ENCODE measurements at places on chromosomes 7 and 10.

DNA sequence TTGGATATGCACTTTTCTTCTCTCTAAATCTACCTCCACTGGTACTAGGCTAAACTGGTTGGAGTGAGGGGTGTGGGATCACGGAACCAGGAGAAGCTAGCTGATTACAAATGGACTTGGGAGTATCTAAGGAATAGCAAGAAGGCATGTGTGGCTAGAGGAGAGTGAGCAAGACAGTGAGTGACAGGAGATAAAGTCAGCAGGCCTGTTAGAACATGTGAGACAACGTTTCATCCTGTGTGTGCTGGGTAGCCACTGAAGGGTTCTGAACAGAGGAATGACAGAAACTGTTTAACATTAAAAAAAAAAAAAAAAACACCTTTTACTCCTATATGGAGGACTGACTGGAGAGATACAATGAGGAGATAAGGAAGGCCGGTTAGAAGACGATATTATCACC, 51.7 kb downstream of the ZNF438 start:
- no peak for DNase-seq

DNA sequence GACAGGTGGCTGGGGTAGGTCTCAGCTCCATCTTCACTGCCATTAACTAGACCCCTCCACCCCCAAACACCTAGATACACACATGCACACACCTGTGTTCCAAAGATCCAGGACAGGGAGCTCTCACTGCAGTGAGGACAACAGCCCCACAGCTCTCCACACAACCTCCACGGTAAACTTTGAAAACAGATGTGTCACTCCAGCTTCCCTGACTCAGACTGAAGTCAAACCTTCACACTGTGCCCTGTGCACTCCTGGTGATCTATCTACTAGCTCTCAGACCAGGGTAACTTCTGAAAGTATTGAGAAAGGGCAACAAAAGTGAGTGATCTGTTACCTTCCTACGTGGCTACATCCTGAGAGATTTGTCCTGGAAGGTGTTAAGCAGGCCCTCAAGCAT, 519.8 kb downstream of the XPNPEP1 start:
- DNase-seq: no peak

- DNase-seq: no peak
These were observed 100.9 kb downstream of the PODXL start for GRCh38 chr7:131455546-131455945.

DNA sequence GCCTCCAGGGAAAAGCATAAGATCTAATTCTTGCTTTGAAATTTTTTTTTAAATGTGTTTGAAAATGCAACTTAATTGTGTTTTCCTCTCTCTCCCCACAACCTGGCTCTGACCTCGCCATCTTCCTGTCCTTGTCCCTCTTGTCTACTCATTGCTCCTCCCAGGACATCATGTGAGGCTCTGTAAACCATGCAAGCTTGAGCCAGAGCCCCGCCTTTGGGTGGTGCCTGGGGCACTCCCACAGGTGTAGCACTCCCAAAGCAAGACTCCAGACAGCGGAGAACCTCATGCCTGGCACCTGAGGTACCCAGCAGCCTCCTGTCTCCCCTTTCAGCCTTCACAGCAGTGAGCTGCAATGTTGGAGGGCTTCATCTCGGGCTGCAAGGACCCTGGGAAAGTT, 9.8 kb upstream of the CDHR1 start:
- no peak for DNase-seq

- no peak for DNase-seq
These were observed 312.5 kb downstream of the SUGCT start for GRCh38 chr7:40447345-40447744.

DNA sequence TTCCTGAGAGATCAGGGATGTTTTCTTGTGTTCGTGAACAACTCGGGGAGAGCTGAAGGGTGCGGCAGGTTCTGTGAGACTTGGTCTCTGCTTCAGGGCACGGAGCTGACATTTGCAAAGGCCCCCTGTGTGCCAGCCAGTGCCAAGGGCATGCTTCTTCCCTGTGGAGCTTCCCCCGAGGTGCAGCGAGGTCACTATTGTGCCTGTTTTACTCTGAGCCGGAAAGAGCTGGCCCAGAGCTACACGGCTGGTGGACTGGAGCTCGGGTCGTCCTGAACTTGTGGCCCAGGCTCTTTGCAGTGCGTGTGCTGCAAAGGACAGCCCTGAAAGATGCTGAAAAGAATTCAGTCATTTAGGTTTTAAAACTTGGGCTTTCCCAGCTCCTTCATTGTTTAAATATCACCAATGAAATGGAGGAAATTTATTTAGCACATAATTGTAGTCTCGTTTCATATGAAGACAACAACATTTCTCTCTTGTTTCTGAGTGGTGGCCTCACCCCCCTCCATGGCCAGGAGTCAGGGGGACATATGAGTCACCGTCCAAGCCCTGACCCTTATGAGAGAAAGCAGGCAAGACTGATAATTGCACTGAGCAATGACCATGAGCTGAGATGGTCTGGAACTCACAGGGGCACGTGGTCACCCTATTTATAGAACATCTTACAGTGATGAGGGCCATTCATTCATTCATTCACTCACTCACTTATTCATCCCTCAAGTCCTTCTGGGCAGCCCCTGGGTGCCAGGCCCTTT, 102.6 kb downstream of the PTPRE start:
- no peak for DNase-seq

GRCh38 chr7:84009051-84009450, 185.5 kb downstream of the SEMA3A start:
- no peak for DNase-seq

DNA sequence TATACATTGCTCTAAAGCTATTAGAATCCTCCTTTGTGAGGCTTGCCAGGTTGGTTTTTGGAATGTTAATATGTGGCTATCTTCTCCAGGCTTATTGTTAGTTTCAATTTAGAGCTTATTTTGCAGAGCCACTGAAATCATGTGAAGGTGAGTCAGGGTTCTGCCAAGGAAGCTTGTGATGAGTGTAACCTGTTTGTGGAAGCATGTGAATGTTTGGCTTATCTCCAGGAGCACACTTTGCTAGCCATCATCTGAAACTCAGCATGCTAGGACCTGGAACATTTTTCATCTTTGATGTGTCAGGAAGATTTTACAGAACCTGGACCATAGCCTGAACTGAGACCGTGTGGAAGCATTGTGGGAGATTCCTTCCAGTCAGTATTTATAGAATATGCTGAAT, 197.3 kb downstream of the PPP1R9A start:
- no peak for DNase-seq

DNA sequence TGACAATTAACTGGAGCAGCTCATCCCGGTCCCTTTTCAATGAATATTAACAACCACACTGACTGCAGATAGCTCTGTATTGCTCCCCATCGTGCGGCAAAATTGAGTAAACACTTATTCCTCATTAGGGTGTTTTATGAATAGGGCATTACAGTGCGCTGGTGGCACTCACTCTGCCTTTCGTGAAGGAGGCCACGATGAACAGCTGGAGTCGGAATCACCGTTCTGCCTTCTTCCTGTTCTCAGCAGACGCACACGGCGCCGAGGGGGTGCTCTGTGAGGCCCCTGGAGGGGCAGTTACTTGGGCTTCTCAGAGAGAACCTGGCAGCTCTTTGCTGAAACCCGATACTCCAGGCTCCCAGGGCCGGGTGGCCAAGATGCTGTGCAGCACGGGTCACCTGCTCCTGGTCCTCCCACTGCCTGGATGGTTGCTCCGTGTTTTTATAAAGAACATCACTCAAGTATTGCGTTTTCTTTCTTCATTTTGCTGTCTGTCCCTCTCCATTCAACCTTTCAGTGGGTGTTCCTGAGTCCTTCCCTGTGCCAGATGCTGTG, 241.9 kb downstream of the GLRX3 start:
- DNase-seq: no peak

DNA sequence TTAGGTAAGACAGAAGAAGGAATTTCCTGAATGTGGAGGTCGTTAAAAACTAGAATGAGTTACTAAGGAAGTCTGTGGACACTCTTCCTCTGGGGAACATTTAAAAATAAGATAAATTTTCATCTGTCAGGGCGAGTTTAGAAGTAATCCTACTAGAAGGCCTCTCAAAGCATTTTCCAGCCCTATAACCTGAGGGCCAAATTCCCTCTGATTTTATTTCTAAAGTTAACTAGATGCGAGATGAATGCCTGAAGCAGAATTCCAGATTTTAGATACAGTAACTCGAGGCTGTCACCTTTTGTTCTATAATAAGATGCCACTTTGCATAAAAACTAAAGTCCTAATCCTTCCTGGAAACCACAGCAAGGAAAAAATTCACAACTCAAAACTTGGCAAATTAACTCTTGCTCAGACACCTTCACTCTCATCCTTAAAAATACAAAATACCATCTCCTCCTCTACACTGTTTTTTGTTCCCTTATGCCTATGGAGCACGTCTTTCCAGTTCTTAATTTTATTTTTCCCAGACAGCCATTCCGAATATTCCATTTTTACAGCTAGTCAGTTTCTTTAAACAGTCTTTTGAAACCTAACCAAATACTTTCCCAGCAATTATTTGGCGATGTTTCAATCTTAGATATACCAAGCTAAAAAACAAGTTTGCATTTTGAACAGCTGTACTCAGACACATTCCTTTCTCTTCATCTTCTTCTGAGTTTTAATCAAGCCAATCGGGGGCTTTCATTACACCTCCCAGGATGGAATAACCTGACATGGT, 420.7 kb upstream of the NFE2L3 start:
- DNase-seq: no peak

- DNase-seq: no peak
These were observed 858.7 kb downstream of the REEP3 start for GRCh38 chr10:64379898-64380297.

GRCh38 chr10:115857856-115858255, 415.1 kb downstream of the GFRA1 start:
- no peak for DNase-seq

- DNase-seq: no peak
These were observed 190.8 kb downstream of the ADARB2 start for GRCh38 chr10:1546431-1547110.

GRCh38 chr7:954330-955238, at the start of gene ADAP1:
ADAP1 (minus strand) TSS chr7:954680; CDS start chr7:954477, 203 bp downstream.
- no peak for DNase-seq

GRCh38 chr10:101011517-101012423, 12.2 kb downstream of the LZTS2 start:
- DNase-seq: no peak

DNA sequence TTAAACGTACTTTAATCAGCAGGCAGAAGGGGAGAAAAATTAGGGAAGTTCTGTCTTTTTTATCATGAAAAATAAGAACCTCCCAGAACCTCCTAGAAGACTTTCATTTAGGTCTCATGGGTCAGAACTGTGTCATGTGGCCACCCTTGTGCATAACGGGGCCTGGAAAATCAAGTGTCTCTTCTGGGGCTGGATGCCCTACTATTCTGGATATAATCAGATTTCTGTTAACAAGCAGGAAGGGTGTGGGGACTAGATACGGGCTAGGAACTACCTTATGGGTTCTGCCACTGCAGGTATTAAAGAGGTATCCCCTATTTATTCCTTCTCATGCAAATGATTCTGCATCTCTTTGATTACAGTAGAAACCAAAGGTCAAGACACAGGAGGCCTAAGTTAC, 14.1 kb downstream of the LANCL2 start:
- DNase-seq: no peak

- no peak for DNase-seq
These were observed 49.6 kb downstream of the ANKIB1 start for GRCh38 chr7:92295391-92295790.

DNA sequence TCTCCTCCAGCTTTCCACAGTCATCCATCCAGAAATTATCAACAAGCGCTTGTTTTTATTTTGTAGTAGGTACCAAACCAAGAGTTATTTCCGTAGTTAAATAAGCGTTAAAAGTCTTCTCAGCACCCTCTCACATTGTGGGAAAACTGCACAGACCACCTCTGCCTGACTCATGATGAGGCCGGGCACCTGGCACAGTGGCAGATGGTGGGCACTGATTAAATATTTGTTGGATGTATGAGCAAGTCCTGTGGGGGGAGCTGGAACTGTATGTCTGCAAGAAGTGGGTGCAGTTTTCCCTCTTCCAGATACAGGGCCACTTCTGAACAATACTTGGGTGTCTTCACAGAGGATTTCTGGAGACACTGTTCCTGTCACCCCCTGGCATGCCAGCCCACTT, 5.3 kb upstream of the REPIN1 start:
- peak; percentile 18 for DNase-seq

DNA sequence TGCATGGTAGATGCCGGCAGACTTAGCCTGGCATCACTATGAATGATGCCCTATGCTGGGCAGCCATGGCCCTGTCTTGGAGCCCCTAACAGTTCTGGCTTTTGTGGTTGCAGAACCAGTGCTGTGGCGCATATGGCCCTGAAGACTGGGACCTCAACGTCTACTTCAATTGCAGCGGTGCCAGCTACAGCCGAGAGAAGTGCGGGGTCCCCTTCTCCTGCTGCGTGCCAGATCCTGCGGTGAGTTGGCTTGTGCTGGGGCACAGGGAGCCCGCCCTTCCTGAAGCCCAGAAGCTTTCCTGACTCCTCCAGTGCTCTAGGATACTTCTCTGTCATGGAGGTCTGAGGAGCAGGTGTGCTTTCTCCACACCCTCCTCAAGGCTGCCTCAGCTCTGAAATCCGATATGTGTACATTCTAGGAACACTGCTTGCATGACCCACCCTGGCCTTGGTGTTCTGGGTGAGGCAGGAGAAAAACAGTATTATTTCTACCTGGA, 25.6 kb upstream of the SH2D4B start:
- DNase-seq: no peak

All from NCI-H524 treated with DMSO at 0.1 percent for 48 hours (cell line).